Dermis microvascular lymphatic vessel endothelial cell (primary cell): ENCODE measurements at places on chromosomes 16 and 17. TPM values are rescaled to one million over a fixed set of nuclear protein-coding genes. Genes with fewer than 3 reads are reported as not detected.
A peak's percentile ranks its signal among the peaks of the same experiment; 100 is the strongest.

MYCBPAP gene
- 0.13 and 0.26 TPM in 2 replicates for total RNA-seq

KRTAP17-1 gene
- not detected in 2 replicates for total RNA-seq

GRCh38 chr16:2033057-2033908 lies 6.6 kb downstream of the NHERF2 start:
- peak; percentile 72 for DNase-seq

DNA sequence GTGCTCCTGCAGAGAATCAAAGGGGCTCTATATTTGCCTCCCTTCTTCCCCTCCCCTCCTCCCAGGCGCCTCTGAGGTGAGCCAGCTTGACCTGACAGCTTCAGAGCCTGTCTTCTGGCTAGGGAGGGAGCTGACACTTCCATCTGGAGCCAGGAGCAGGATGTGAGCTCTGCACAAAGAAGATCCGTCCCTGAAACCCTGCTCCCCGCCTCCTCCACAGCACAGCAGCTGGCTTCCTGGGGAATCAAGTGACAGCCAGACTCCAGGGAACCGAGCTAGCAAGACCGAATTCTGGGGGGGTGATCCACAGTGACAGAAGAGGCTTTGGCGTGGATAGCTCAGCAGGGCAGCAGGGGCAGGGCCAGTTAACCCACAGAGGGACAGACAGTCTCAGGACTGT lies 37.2 kb downstream of the CCDC182 start:
- DNase-seq: no peak

DNA sequence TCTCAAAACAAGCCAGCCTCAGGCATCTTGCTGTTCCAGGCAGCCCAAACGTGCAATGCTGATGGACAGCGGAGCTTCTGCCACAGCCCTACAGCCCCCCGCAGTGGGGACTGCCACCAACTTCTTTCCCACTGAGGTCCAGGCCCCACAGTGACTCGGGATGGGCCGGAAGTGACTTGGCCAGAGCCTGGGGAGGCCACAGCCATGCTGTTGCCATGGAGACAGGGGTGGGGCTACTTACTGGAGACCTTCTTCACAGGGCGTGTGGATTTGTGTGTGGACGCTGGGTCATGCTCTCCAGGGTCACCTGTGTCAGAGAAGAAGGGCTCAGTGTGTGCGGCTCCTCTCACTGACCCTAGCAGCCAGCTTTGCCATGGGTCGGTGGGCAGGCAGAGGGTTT lies 15.0 kb downstream of the TRIM25 start:
- no peak for DNase-seq
